ENCODE measurements at places on chromosomes 1 and 21.

DNA sequence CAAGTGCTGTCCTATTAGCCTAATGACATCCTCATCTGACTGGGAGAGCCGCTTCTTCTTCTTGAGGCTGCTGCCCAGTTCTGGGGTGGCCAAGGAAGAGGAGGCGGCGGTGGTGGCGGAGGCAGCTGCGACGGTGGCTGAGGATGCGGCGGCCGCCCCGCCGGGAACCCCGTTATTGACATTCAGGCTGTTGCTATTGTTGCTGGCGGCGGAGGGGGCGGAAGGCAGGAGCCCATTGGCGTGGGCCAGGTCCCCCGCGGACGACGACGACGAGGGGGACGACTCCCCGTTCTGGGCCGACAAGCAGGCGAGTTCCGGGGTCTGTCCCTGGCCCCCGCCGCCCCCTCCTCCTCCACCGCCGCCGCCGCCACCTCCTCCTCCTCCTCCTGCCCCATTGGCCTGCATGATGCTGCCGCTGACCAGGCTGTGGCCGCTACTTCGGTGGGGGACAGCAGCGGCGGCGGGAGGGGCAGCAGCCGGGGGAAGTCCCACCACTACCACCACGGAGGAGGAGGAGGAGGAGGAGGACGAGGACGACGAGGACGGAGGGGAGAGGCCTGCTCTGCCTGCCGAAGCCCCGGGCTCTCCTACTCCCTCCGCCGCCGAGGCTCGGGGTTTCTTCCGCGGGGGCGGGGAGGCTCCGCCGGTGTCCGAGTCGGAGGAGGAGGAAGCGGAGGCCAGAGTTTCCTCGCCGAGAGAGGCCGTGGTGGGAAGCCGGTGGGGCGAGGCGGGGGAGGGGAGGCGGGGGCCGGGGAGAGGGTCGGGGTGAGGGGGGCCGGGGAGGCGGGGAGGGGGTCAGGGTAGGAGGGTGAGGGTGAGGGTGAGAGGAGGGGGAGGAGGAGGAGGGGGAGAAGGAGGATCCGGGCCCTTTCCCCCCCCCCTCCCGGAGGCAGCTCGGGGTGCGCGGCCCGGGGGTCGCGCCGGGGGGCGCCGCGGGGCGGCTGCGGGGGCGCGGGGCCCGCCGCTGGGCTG lies 610 bp downstream of the WDR26 start:
- DNase-seq, result no peak

DNA sequence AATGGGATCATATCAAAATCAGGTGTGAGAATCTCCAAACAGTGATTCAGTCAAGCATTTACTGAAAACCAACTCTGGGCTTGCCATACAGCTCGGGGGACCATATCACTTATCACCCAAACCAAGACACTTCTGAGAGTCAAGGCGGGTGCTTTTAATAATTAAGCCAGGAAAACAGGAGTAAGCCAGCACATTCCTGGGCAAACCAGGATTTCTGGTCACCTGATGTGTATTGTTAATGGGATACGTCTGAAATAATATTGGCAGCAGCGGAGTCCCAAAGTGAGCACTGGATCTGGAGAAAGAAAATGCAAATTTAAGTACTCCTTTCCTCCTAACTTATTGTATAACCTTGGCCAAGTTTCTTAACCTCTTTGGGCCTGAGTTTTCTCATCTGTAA lies 17.6 kb downstream of the OSCP1 start:
- no peak for DNase-seq

GRCh38 chr1:161486806-161487741 lies 18.2 kb upstream of the FCGR2A start:
- DNase-seq, result no peak

- no peak for DNase-seq
These were observed 779 bp downstream of the LRRC40 start for GRCh38 chr1:70204600-70204999.

GRCh38 chr1:236099355-236099974 lies 34.6 kb upstream of the NID1 start:
- DNase-seq, result no peak

DNA sequence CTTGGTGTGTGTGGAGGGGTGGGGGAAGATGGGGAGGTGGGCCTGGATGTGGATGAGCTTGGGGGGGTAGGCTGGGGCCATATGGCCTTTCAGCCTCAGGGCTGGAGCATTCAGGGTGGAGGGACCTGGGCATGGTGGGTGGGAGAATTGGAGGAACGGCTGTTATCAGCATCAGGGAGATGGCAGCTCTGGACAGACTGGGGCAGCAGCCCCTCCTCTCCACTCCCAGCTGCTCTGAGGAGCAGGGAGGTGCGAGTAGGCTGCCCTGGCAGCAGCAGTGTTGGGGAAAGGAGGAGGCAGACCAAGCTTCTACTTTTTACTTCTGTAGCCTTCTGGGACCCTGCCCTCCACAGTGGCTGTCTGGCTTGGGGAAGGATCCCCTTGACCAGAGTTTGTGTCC lies 10.2 kb downstream of the PPFIA4 start:
- DNase-seq, result no peak

DNA sequence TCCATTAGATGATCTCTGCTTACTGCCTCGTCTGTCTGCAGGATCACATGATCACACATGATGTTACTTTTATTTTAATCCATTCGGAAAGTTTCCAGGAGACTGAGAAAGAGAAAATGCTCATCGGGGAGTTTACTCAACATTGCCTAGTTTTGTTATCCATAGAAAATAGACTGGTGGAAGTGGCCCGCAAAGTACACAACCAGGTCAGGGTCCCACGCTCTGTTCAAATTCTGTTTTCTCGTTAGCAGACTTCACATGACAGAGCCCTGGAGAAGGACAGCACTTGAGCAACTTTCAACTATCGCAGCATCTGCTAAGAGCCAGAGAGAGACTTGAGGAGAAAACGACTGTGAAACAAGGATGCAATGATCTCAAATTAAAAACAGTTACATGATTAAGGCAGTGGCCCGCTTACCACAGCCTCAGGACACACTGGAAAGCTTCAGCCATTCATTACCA lies 44.2 kb downstream of the ADAMTS1 start:
- peak; percentile 73 for DNase-seq

GRCh38 chr1:115771094-115771846 lies 2.8 kb upstream of the CASQ2 start:
- DNase-seq, result no peak

DNA sequence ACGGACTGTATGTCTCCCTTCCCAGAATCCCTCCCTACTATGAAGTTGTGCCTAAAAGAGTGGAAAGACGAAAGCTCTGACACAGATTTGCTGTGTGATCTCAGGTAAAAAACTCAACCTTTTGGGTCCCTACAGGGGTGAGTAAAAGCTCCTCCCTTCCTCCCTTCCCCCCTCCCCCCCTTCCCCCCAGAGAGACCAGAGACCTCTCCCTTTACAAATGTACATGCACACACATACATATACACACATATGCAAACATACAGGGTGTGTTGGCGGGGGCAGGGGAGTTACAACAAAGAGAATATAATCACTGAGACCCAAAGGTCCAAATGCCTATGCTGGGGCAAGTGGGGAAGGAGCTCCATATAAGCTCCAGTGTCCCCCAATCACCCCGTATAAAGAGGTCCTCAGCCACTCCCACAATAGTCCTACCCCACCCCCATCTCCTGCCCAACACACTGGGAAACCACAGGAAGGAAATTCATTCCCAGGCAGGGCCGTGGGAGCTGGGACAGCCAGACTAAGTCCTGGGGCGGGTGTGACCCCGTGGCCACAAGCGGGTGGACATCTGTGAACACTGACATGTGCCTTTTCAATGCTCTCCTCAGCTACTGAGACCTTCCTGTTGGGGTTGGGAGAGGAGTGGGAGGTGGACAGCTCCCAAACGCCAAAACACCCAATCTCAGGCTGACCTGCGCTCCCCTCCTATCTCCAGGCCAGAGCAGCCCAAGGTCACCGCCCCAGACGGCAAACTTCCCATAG lies 2.0 kb downstream of the MEF2D start:
- peak; percentile 89 for DNase-seq

DNA sequence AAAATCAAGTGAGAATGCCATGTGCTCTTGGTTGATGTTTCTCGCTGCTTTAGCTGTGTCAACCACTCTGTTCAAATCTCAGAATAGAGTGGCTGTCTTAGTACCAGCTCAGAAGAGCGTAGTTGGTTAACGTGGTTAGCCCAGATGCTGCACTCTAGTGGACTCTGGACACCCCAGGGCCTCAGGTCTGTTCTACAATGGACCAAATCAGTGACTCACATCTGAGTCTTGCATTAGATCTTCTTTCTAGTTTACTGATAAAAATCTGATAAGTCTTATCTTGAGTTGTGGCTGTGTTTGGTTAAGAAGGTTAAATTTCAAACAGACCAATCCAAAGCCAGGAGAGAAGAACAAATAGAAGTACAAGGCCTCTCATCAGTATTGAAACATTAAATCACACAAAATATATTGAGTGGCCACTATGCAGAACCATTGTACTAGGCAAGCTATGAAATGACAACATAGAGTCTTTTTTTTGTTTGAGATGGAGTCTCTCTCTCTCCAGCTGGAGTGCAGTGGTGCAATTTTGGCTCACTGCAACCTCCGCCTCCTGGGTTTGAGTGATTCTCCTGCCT lies 104.1 kb downstream of the NR5A2 start:
- DNase-seq, result no peak

DNA sequence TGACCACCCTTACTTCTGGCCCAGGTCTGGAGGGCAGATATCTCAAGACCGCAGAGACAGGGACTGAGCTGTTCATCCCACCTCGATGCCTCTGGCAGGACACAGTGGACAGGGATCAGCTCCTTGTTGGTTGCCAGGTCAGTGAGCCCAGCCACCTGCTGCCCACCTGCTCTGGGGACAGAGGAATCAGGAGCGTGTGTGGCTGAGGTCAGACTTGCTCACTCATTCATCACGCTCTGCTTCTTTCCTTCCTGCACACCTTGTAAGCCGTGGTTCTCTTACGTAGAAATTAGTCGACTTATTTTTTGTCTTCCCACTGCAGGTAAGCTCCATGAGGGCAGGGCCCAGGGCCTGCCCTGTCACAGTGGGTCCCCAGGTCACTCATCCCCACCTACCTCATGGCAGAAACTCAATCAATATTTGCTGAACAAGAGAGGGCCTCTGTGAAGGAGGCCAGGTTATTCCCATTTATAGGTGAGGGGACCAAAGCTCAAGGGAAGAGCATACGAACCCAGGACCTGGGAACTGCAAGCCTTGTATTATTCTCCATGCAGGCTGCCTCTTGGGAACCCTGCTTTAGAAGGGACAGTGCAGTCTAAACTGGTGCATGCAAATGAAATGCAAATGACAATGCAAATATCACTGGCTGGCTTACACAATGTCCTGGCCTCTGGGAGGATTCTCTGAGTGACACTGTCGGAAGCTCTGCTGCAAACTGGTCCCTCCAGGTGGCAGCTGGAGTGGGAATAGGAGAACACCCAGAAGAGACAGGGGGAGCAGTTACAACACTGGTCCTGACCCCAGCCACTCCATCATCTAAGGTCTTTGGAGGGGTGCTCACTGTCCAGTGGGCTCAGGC lies 58.4 kb upstream of the PAX7 start:
- no peak for DNase-seq

DNA sequence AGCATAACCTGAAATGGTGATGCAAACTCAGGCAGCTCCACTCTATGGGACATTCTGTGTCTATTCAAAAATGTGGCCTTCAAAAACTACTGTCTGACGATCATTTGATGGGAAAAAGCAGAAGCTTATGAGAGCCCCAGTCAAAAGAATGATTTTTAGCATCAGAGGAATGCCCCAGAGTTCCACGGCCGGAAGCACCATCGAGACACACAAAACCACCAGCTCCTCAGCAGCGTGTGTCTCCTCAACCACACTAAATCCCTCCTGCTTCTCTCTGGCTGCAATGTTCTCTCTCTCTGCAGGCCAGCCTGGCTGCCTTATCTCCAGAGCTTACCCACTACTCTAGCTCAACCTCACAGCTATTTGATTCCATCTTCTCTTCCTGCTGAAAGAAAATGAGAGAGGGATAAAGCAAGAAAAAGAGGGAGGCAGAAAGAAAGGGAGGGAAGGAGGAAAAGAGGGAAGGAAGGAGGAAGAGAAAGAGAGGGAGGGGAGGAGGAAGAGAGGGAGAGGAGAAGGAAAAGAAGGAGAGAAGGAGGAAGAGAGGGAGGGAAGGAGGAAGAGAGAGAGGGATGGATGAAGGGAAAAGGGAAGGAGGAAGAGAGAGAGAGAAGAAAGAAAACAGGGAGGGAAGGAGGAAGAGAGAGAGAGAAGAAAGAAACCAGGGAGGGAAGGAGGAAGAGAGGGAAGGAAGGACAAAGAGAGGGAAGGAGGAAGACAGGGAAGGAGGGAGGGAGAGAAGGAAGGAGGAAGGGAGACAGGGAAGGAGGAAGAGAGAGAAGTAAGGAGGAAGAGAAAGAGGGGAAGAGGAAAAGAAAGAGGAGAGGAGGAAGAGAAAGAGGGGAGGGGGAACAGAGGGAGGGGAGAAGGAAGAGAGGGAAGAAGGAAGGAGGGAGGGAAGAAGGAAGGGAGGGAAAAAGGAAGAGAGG lies 33.5 kb upstream of the LAPTM5 start:
- DNase-seq, result no peak

GRCh38 chr1:163104385-163105099 lies 35.4 kb downstream of the RGS4 start:
- DNase-seq, result no peak

- DNase-seq, result no peak
These were observed 33.1 kb upstream of the LMO4 start for GRCh38 chr1:87295445-87296110.

- no peak for DNase-seq
These were observed 140.8 kb downstream of the ASTN1 start for GRCh38 chr1:177023726-177024125.

DNA sequence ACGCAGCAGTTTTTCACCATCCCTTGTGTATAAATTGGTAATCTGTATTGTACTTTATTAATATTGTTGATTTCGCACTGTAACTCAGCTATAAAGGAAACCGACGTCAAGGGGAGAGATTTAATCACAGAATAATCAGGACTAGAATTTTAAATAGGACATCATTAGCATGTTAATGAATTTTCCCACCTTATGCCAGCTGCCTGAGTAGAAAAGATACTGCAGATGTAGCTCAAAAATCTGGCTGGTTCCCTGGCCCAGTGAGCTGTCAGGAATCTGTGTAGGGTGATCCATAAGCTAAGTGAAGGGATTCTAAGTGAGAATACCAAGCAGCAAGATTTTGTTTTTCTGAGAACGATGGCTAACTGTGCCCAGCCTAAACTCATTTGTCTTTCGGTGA lies 195.5 kb downstream of the DISC1 start:
- no peak for DNase-seq

GRCh38 chr1:55558515-55558914 lies 343.4 kb upstream of the USP24 start:
- no peak for DNase-seq

DNA sequence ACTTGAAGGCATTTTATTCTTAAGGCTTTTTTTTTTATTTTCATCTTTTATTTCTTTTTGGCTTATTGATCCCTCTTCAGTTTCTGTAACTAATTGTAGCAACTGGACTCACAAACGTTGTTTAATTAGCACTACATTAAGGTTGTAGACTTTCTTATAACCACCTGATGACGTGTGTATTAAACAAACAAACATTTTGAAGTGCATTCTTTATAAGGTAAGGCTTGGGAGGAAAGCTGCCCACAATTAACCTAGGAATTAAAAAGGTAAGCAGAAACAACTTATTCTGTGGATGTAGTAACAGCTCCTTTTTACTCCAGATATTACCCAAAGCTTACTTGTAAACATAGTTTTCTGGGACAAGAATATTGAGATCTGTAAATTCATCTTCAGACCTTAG lies 55.0 kb downstream of the CAMSAP2 start:
- no peak for DNase-seq

- no peak for DNase-seq
These were observed 243.0 kb downstream of the TOMM20 start for GRCh38 chr1:234885601-234886000.

- DNase-seq, result no peak
These were observed 611.2 kb upstream of the ADGRL4 start for GRCh38 chr1:79617777-79618176.
